ENCODE measurements at places on chromosomes 1 and 21. TPM values are rescaled to one million over a fixed set of nuclear protein-coding genes. Genes with fewer than 3 reads are reported as not detected.

GRCh38 chr1:205677167-205677566, 3.1 kb downstream of the SLC45A3 start:
- DNase-seq: no peak

DNA sequence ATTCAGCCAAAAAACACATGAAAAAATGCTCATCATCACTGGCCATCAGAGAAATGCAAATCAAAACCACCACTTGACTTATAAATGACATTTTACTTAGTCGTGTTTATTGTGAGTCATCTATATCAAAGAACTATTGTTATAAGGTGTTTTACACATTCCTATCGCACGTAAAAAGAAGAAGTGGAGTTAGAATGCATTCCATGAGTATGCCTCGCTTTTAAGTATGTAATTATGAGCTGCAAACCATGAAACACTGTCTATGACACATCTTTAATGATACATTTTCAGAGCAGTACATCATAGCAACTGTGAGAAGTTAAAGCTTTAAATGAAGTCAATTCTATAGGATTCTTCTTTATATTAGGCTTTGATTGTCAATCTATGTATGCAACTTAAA, 614.3 kb upstream of the ADAMTS5 start:
- DNase-seq: no peak

DNA sequence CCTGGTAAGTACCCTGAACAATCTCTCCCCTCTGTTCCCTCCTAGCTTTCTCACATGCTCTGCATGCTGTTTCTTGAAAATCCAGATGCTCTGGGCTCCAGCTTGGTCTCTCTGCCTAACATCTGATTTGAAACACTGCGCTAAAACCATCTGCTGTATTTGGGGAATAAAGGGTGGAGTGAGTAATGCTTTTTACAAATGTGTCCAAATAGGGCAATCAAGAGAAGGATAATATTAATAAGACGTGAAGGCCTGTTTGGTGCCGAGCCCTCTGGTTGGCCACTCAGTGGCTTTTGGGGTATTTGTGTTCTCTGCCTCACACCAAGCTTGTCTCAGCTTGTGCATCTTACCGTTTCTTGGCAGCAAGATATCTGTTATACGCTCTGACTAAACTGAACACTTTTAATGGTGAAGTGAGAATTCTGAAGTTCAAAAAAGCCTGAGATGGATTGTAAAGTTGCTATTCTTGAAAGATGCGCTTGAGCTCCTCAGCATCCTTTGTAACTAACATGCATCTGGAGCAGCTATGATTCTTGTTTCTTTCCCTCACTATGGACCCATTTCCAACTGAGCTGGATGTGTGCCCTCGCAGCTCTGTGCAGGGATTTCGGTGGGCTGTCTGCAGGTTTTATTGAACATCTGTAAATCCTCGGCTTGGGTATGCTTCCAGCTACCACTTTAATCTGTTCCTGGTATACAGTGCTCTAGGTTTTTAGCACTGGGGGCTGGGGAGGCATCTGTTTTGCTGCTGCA, 269.4 kb downstream of the RWDD3 start:
- no peak for DNase-seq

GRCh38 chr1:47759251-47759935, 237.8 kb downstream of the TRABD2B start:
- no peak for DNase-seq

- DNase-seq: no peak
Measured at GRCh38 chr1:178038372-178038771, 55.5 kb upstream of the RASAL2 start.

- DNase-seq: peak; percentile 56
Measured at GRCh38 chr21:41816583-41817165, 49.8 kb upstream of the RIPK4 start.

Gene FCN3
- total RNA-seq: 0.33 TPM

Gene HCN3
- 1.3 TPM for total RNA-seq

Gene TMEM52
- 2.4 TPM for total RNA-seq

Gene NEGR1
- not detected for total RNA-seq

Gene ANGPTL3
- total RNA-seq: not detected
